T-helper 17 cell (primary cell): ENCODE measurements at places on chromosomes 3 and 15. TPM values are rescaled to one million over a fixed set of nuclear protein-coding genes. Genes with fewer than 3 reads are reported as not detected.

Gene SYNPR
- not detected for total RNA-seq

Gene ABTB1
- 88.6 TPM for total RNA-seq

Gene SCAPER
- 33.7 TPM for total RNA-seq

Gene SLC35G2
- total RNA-seq, result not detected

Gene MESP1
- not detected for total RNA-seq

Gene KNL1
- total RNA-seq, result 0.77 TPM

Gene BSN
- total RNA-seq, result 0.29 TPM

Gene AMIGO3
- not detected for total RNA-seq

Gene CLDN11
- total RNA-seq, result not detected

Gene CHRNA3
- total RNA-seq, result not detected

Gene FSTL1
- 17.4 TPM for total RNA-seq

Gene ZDHHC3
- total RNA-seq, result 51.4 TPM

Gene CHRD
- not detected for total RNA-seq

Gene UBP1
- total RNA-seq, result 80.1 TPM

Gene AHSG
- not detected for total RNA-seq

Gene ARPP21
- not detected for total RNA-seq

Gene GNAT1
- 0.10 TPM for total RNA-seq

Gene C3orf22
- total RNA-seq, result not detected

Gene LRRC15
- total RNA-seq, result not detected

Gene GP9
- 68.5 TPM for total RNA-seq

Gene TGM5
- total RNA-seq, result not detected

Gene ZIC1
- not detected for total RNA-seq

Gene TMEM212
- total RNA-seq, result not detected

Gene CLDN18
- not detected for total RNA-seq

Gene BBS4
- total RNA-seq, result 8.7 TPM

Gene SCAANT1
- not detected for total RNA-seq
